ENCODE measurements at places on chromosomes 1 and 21. TPM values are rescaled to one million over a fixed set of nuclear protein-coding genes. Genes with fewer than 3 reads are reported as not detected.

GRCh38 chr1:201448990-201449389 lies 20.0 kb downstream of the PHLDA3 start:
- DNase-seq: no peak

DNA sequence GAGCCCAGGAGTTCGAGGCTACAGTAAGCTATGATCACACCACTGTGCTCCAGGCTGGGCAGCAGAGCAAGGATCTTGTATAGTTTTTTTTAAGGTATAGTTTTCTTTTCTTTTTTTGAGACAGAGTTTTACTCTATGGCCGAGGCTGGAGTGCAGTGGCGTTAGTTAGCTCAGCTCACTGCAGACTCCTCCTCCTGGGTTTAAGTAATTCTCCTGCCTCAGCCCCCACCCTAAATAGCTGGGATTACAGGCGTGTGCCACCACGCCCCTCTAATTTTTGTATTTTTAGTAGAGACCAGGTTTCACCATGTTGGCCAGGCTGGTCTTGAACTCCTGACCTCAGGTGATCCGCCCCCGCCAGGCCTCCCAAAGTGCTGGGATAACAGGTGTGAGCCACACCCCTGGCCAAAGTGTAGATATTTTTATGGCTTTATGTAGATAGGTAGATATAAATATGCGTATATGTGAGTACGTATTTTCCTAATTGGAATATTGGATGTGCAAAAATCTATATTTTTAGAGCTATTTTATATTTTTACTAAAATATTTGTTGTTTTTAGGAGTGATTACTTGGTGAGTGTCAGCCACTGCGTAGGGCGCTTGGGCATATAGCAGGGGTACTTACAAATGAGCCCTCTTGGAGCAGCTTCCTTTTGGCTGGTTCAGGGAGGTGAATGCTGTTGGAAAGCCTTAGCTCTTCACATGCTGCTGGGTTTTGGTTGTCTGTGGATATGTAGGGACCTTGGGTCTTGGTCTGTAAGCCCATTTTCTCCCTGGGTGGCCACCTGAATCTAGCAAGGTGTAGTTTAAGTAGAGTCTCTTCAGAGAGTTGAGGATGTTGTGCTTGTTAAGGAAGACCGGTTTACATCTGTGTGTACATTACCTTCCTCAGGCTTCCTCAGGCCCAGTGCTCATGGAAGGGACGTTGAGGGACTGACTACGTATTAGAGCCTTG lies 9.5 kb downstream of the KDM4A start:
- DNase-seq: no peak

Gene HTR6
- not detected for polyA plus RNA-seq

Gene SPATA21
- polyA plus RNA-seq: 0.29 TPM
